ENCODE measurements at places on chromosomes 1 and 21.

DNA sequence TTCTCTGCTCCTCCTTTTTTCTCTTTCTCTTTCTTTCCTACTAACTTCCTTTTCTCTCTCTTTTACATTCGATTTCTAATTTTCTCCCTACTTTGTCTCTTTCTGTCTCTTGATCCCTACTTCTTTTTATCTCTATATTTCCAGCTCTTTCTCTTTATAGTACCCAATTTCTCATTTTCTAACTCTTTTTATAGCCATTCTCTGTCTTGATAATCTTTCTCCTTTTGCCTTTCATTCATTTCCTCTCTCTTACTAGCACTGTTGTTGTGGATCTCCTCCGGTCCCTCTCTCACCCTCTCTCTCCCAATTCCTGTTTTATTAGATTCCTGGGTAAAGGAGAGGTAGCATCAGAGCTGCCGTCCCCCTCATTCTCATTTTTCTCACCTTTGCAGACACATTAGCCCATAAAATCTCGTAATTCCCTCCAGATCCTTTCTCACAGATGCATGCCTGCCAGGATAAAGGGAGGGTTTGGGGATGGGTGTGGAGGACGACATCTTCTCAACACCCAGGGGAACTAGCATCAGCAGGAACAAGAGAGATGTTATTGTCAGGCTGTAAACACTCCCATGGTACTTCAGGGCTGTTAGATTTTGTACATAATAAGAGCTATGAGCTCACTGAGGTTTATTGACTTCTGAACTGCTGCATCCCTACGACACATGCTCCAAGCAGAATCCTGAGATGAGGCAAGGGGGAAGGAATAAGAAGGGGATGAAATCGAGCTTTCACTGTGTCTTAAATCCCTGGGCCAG is 159.0 kb upstream of the GALNT2 start:
- DNase-seq: no peak

DNA sequence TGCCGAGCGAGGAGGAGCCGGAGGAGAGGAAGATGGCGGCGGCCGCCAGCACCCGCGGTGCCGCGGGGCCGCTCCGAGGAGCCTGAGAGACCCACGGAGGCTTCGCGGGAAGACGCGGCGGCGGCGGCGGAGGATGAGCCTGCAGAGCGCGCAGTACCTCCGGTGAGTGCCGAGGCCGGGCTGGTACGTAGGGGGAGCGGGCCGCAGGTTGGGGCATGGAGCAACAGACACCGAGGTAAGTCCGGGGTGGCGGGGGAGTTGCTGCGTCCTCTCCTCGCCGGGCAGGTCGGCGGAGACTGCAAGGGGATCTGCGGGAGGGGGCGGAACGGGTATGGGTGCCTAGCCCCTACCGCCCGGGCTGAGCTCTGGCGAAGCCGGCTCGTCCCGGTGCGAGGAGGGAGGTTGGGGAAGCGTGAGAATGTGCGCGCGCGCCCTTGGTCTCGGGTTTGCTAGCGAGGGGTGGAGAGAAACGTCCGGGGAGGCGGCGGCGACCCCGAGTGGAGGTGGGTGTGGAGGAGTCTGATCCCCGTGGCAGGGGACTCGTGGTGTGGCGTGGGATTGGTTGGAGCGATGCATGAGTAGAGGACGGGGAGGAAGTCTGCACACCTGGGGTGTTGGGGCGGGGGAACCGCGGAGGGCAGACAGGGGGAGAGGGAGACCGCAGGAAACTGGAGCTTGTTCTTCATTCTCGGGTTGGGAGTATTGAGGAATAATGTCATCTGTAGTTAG is at the start of gene SMG7:
Gene SMG7 (plus strand): TSS at position 12 of the 729 bp plus-strand sequence. CDS start 122 bp downstream, at position 134.
- no peak for DNase-seq

DNA sequence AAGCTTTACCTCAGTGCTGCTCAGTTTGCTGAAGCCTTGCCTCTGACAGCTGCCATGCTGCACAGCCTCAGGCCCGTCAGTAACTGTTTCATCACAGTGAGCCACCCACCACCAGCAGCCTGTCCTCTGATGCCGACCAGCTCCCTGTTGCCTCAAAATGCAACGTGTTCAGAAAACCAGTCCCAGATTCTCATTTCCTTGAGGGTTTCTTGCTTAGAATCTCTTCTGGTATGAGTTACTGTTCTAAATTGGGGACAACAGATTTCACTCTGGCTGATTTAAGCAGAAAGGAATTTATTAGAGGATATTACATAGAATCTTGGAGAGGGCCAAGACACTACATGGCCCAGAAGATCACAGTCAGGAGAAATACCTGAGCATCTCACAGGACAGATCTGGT is 11.0 kb downstream of the UBL4B start:
- no peak for DNase-seq

DNA sequence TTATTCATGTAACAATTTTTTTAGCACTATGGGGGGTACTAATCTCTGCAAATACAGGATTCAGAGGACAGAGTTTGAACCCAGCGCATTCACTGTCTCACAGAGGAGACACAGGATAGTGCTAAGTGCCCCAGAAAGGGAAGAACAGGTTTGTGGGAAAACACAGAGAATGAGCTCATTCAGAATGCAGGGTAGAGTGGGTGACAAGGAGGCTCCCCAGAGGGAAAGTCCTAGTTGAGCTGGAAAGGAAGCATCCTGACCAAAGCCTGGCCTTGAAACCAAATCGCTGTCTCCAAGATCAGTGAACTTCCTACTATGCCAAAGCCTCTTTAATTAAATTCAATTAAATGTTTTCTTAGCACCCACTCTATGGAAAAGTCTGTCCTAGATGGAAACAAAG is 19.0 kb upstream of the RGS2 start:
- DNase-seq: no peak

- peak; percentile 5 for DNase-seq
These were observed 8.1 kb upstream of the TMEM183A start for GRCh38 chr1:202998836-202999750.

DNA sequence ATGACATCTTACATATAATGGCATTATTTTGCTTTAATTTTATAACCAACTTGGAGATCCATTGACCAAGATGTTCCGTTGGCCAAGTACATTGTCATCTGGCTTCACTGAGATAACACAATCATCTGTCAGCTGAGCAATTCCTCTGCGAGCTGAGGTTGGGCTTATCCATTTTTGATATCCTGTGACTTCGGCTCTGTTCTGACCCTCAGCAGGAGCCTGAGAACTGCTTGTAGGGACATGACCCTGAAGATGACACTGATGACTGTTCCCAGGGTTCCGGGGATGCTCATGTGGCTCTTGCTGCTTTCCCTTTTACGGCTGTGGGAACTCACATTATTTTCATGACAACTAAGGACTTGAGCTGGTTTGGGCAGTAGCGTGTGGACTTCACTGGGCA is 51.2 kb downstream of the TLR5 start:
- DNase-seq: no peak

DNA sequence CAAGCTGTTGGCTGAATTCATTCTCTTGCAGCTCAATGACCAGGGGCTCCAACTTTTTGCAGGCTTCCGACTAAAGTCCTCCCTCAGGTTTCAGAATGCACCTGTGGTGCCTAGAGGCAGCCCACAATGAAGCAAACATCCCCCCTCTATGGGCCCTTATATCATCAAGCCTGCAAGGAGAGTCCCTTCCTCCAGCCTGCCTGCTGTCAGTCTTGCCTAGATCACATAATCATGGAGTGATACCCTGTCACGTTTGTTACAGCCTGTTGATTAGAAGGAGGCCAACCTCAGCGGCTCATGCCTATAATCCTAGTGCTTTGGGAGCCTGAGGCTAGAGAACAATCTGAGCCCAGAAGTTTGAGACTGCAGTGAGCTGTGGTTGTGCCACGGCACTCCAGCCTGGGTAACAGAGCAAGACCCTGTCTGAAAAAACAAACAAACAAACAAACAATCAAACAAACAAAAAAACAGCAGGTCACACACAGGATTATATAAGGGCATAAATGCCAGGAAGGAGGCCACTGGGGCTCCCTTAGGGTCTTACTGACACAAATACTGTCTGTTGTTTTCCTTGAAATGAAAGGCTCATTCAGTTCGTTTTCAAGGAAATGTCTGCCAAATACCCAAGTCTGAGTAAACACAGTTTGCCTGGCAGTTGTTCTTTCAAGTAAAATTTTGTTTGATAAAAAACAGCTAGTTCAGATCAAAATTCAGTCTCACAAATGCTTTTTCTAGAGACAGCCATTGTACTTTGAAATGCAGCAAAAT is 4.7 kb upstream of the SPRR3 start:
- no peak for DNase-seq

GRCh38 chr1:211329764-211330201 is 3.1 kb downstream of the TRAF5 start:
- no peak for DNase-seq

DNA sequence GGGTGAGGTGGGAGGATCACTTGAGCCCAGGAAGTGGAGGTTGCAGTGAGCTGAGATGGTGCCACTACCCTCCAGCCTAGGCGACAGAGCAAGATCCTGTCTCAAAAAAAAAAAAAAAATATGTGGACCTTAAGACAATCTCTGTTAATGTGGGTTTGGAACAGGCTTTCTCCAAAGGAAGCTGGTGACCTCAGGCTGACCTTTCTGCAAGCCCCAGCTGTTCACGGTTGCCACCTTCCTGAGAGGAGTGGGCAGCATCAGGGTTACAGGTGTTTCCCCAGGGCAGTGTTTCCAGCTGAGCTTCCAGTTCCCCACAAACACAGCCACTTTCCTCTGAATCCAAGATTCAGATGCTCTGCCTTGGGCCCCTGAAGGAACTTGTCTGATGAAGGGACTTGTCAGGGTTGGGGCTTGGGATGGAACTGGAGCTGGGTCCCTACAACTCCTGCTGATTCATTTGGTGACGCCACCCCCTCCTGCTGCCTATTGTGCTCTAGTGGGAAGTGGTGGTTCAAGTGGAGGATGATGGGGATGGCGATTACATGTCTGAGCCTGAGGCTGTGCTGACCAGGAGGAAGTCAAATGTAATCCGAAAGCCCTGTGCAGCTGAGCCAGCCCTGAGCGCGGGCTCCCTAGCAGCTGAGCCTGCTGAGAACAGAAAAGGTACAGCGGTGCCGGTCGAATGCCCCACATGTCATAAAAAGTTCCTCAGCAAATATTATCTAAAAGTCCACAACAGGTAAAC is 1.9 kb downstream of the ZBTB48 start:
- DNase-seq: no peak

DNA sequence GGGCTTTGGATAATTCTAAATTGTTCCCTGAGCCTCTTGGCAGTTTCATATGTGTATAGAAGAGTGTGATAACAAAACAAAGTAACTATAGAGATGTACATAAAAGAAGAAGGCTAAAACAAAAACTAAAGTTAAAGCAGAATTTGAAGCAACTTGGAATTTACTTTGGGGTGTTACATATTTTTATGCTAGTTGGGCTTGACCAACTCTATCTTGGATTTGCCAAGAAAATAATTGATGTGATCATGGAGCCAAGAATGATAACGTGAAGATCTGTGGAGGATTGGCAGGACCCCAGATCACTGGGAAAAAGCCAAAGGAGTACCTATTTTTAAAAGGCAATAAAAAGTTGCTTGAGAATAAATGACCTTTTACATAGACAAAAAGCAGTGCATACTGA is 206.9 kb downstream of the LMO4 start:
- DNase-seq: no peak

GRCh38 chr21:34343838-34344381 is 19.9 kb upstream of the KCNE2 start:
- no peak for DNase-seq

GRCh38 chr1:212683357-212683722 is 16.3 kb downstream of the BATF3 start:
- no peak for DNase-seq

DNA sequence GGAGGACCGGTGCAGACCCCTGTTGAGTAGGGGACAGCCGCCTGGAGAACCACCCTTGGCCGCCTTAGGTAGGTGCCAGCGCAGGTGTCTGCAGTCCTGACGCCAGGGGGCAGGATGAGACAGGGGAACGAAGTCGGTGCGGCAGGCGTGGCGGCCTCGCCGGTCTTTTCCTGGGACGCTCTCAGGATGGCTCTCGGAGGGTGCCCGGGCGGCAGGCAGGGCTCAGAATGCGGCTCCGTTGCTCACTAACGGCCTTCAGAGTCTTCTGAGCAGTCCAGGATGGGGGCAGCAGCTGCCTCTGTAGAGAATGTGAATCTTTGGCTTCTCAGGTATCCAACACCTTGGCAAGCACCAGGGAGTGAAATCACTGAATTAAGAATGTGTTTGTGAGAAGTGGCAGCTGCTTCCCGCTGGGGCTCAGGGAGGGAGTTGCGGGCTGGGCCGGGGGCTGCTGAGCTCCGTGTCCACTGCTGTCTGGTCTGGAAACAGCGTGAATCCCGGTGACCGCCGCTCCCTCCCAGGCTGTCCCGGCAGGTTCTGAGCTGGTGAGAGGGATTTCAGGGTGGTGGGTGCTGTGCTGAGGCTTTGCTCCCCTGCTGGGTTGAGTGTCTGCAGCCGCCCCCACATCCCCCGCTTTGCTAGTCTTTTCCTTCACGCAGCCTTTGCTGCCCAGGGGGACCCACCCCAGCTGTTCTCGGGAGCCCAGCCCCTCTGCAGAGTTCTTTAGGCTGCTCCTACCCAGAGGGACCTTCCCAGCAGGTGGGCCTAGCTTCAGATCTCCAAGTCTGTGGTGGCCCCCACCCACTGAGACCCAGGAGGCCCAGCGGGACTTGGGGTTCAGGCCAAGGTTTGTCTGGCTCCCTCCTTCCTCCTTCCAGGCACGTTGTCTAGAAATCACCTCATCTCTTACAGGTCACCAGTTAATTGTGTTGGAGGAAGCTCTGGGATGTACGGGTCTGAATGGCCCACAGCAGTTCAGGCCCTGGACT is 11.1 kb upstream of the C1orf174 start:
- DNase-seq: no peak

DNA sequence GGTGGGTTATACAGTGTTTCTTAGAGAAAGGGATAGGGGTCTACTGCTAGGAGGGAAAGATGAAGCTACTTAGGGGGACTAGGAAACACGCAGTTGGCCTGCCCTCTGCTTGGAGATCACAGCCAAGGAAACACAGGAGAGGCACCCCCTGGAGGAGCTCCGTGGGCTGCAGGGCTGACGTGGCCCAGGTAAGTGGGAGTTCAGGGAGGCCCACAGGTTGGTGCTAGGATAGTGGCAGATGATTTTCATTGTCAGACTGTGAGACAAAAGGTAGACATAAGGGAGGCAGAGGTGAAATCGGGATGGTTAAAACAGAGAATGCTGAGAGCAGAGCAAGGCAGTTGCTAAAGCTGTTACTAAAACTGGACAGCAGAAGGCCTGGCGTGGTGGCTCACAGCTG is 463.0 kb downstream of the DSCAM start:
- DNase-seq: no peak

GRCh38 chr1:67632811-67633655 is 52.0 kb upstream of the GADD45A start:
- DNase-seq: no peak

DNA sequence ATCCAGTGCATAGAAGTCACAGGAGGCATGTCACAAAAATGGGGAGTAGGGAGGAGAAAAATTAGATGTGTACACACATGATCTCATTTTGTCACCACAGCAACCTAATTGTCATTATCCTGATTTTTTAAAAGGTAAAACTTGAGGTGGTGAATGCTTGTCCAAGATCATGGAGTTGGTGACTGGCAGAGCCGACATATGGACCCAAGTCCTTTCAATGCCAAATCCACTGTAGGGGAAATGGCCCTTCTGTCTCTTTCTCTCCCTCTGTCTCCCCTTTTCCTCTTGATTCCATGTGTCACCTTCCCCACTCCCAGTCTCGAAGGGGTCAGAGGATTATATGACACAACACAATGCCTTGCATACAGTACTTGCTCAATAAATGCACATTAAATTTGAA is 65.7 kb upstream of the JUN start:
- DNase-seq: no peak
